ENCODE measurements at places on chromosomes 2 and 18.
A peak's percentile ranks its signal among the peaks of the same experiment; 100 is the strongest.

GRCh38 chr2:81194176-81194575 is 889.6 kb upstream of the LRRTM1 start:
- DNase-seq = no peak

DNA sequence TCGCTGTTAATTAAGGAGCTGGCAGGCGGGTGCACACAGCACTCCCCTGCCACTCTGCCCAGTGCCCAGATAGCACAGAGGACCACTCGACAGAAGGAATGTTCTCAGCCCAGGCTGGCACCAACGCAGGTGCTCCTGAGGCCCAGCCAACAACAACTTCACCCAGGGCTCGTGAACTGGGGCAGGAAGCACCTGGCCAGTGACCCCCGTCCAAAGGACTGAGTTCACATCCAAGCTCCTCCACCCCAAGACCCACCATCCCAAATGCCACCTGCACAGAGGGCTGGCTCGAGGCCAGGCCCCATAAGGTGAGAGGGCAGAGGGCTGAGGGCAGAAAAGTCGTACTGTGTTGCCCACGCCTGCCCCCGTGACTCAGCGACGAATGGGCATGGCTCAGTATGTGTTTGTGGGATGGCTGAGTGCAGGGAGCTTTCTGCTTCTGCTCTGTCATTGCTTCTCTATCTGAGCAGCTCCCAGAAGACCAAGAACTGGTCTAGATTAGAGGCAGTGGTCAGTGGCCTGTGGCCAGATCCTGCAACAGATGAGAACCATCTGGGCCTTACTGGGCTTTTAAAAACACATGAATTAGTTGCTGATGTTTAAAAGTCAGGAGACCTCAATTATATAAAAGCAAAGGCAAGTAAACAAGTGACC is 68.4 kb downstream of the POLR1A start:
- no peak for DNase-seq

GRCh38 chr2:202094426-202094986 is 21.5 kb downstream of the KIAA2012 start:
- no peak for DNase-seq

DNA sequence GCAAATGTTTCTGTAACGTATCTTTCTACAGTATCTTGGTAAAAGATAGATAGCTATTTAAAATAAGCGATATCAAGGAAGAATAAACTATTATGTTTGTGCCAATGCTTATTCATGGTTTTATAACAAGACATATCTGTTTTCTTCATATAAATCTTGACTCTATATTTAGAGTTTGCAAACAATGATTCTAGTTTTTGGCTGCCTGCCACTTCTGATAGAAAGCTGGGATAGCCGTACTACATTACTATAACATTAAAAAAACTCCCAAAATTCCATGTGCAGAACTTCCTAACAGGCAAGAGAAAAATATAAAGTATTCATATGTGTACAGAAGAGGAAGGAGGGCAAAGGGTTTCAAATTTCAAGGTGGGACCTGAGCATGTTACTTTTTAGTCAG is 985.0 kb downstream of the BCL11A start:
- no peak for DNase-seq

GRCh38 chr2:143936538-143936847 is 583.4 kb downstream of the ZEB2 start:
- DNase-seq = no peak

DNA sequence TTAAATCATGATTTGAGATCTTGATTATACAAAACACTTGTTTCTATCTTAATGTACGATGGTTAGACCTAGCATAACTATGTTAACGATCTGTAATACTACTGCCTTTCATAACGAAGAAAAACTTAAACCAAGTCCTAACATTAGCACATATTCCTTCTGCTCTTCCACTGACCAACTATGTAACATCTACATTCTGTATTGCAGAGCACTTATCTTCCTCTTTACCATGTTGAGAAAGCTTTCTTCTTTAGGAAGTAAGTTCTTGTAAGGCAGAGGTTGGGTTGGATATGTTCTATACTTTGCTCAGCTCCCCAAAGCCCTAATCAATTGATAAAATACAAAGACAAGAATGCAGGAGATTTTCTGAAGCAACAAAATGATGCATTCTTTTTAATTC is 7.9 kb upstream of the ZNF407 start:
- no peak for DNase-seq

GRCh38 chr2:198385856-198386255 is 581.5 kb downstream of the PLCL1 start:
- DNase-seq = no peak

GRCh38 chr2:37692711-37693110 is 21.3 kb upstream of the CDC42EP3 start:
- DNase-seq = no peak

GRCh38 chr2:62197011-62197924 is 1.4 kb downstream of the B3GNT2 start:
- DNase-seq = peak; percentile 52

- no peak for DNase-seq
Measured at GRCh38 chr18:23114171-23114881, 21.0 kb upstream of the CABLES1 start.

DNA sequence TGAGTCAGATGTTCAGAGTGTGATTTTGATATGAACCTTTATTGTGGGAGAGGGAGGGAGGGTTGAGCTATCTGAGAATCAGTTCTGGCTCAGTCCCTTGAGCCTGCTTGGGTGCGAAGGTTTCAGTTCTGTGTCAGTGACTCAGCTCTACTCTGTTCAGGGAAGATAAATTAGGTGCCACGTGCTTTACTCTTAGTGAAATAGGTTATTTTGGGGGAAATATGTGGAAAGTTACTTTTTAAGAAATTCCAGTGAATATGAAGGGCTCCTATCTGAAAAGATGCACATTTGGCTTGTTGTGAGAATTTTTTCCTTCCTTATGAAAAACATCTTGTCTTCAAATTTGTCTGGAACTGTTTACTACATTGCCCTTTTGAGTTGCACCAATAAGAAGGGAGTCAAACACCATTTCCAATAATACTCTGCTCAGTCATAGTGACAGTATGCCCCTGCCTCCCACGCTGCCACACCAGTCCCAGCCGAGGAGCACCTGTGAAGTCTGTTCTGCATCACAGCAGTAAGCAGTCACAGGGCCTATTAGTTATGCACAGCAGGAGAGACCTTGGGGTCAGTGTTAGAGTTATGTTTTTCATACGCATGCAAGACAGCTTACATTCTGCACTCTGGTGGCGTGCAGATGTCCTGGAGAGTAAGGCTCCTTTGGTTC is 32.8 kb upstream of the DNAH7 start:
- DNase-seq = no peak

GRCh38 chr2:168686452-168687191 is 115.8 kb upstream of the NOSTRIN start:
- DNase-seq = no peak

- DNase-seq = no peak
Measured at GRCh38 chr2:241390301-241391206, 34.5 kb downstream of the FARP2 start.

- no peak for DNase-seq
Measured at GRCh38 chr2:134455426-134455825, 201.6 kb downstream of the MGAT5 start.

DNA sequence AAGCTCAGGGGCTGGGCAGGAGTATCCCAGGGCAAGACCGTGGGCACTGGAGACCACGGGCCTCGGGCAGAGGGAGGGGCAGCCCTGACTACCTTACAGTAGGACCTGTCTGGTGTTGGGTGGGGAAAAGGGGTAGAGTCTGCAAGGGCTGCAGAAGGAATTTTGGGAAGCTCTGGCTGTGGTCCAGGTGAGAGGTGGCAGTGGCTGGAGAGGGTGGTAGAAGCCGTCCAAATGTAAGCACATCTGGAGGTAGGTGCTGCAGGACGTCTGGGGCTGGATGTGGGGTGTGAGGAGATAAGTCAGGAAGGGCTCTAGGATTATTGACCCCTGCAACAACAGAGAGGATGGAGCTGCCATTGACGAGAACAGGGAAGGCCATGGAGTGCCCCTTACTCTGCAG is 486.7 kb downstream of the EIPR1 start:
- DNase-seq = no peak

GRCh38 chr2:205218056-205218455 is 464.2 kb upstream of the NRP2 start:
- no peak for DNase-seq

DNA sequence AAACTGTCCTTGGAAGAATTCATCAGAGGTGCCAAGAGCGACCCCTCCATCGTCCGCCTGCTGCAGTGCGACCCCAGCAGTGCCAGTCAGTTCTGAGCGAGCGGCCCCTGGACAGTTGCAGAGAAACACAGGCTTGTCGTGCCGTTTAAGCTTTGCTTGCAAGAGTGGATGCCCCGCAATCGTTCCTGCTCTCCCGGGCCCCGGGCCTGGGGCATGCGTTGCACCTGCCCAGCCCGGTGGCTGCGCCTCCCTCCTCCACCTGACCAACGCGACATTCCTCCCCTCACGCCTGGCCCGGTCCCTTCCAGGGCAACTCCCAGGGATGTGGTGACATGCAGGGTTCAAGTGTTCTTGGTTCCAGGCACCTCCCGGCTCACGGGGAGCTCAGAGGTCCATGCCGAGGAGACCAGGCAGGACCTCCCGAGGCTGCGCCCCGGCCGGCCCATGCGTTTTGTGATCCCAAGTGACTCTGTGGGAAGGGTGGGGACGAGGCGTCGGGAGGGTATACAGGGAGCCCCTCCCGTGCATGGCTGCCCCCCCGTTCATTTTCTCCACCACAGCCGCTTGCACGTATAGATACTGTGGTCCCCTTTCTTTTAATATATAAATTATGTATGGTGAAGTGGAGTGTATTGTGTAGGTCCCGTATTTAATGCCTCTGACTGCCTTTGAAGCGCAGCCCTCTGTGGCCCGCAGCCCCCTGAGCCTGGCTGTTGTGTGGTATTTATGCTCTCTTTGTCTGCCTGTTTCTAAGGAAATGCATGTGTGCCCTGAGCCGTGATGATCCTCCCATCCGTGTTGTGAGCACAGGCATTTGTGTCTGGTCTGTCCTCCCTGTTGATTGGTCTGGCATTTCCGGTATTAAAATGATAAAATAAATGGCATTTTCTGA is 21.2 kb downstream of the ODC1 start:
- no peak for DNase-seq

GRCh38 chr18:27719680-27720079 is 457.2 kb downstream of the CDH2 start:
- no peak for DNase-seq

DNA sequence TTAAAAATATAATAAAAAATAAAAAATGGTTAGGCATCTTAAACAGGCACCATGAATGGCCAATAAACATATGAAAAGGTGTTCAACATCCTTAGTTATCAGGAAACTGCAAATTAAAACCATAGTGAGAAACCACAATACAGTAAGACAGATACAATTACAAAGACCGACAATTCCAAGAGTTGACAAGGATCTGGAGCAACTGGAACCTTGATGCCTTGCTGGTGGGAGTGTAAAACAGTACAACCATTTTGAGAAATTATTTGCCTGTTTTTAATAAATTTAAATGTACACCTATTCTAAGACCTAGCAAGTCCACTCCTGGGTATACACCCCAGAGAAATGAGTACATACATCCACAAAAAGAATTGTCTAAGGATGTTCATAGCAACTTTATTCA is 49.1 kb downstream of the NGEF start:
- no peak for DNase-seq

DNA sequence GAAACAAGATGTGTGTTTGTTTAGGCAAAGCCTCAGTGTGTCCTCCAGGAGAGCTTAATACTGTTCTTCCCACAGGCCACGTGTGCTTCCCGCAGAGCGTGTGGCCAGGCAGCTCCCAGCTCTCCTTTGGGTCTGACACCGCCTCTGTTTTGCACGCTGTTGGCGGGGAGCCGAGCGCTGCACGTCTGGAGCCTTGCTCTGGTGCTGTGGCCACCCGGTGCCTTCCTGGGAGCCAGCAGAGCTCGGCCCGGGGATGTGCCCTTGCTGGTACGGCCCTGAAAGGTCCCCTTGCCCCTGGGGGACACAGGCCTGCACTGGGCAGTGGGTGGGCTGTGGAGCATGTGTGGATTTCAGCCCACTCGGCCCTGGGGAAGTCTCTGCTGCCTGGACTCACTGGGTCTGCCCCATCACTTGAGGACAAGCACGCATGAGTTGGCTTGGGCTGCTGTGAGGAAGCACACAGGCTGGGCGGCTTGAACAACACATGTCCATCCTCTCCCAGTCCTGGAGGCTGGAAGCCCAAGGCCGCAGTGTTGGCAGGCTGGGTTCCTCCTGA is 160.7 kb upstream of the HDAC4 start:
- no peak for DNase-seq

- DNase-seq = no peak
Measured at GRCh38 chr2:207766041-207766551, 3.6 kb downstream of the FZD5 start.

DNA sequence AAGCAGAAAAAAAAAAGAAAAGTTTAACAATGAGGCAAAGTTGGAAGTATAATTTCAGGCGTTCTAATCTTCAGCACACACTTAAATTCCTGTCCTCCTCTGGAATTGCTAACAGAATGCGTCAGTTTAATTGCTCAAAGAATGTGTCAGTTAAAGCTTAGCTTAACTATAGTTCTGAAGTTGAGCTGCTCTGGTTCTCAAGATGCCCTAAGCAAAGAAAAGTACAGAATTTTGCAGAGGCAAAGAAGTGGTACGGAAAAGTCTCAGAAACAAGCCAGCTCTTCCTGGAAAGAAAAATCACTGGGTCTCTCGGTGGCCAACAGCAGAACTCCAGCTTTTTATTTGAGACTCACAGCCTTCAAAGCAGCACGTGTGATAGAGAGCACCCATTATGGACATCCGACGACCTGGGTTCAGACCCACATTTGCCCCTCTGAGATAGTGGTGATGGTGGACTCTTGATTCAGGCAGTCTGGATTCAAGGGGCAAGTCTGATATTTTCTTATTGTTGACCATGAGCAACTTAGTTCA is 22.2 kb upstream of the MYO3B start:
- no peak for DNase-seq

- no peak for DNase-seq
Measured at GRCh38 chr2:195049372-195050031, 607.5 kb upstream of the SLC39A10 start.

GRCh38 chr18:33577685-33578517 is at the start of gene ASXL3:
Gene ASXL3, plus strand, starts transcription at chr18:33578219. Its CDS starts 413 bp downstream, at chr18:33578632.
- peak; percentile 37 for DNase-seq

- DNase-seq = no peak
Measured at GRCh38 chr2:42246562-42246961, 77.4 kb downstream of the EML4 start.

GRCh38 chr2:197946562-197946961 is 142.2 kb downstream of the PLCL1 start:
- DNase-seq = no peak

- DNase-seq = no peak
Measured at GRCh38 chr2:48048476-48049171, 142.3 kb upstream of the FBXO11 start.

DNA sequence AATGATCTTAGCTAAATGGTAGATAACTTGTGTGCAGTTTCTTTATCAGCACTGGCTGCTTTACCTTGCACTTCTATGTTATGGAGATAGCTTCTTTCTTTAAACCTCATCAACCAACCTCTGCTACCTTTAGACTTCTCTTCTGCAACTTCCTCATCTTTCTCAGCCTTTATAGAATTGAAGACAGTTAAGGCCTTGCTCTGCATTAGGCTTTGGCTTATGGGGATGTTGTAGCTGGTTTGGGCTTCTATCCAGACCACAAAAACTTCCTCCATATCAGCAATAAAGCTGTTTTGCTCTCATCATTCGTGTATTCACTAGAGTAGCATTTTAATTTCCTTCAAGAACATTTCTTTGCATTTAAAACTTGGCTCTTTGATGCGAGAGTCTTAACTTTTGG is 123.7 kb downstream of the PIK3C3 start:
- no peak for DNase-seq
